AG08395 (cell line): ENCODE measurements at places on chromosomes 16 and 17.

GRCh38 chr17:49691677-49692191, 13.8 kb upstream of the SPOP start:
- DNase-seq: no peak

DNA sequence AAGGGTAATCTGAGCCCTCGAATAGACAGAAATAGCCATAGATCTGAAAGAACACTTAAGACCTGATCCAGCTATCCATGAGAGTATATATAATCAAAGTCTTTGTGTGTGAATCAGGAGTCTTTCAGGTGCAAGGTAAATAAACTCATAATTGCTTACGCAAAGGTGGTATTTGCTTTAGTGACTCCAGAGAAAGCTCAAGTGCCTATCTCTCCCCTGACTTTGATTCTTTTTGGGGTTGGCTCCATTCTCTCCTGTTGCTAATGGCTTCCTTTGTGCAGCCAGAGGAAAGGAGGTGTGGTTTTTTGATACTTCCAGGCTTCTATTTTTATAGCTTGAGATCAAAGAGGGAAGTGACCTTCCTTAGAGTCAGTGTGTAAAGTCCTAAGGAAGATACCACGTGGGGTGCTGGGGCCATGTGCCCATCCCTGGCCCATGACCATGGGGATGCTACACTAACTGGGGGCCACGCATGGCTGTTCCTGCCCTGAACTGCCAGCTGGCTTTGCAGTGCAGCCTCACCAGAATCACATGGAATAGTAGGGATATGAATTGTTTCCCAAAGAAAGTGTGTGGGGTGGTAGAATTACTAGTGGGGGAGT, 45.8 kb downstream of the TENT4B start:
- no peak for DNase-seq

DNA sequence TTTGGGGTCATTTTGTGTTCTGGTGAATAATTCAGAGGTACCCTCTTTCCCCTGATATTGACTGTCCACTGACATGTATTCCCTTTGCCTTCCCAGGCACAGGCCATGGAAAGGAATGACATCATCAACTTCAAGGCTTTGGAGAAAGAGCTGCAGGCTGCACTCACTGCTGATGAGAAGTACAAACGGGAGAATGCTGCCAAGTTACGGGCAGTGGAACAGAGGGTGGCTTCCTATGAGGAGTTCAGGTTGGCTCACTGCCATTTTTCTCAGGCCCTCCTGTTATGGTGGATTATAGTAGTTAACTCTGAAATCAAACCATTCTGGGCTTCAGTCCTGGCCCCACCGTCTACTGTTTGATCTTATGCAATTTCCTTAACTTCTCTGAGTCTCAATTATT, 1.6 kb upstream of the EFTUD2 start:
- peak; percentile 45 for DNase-seq

DNA sequence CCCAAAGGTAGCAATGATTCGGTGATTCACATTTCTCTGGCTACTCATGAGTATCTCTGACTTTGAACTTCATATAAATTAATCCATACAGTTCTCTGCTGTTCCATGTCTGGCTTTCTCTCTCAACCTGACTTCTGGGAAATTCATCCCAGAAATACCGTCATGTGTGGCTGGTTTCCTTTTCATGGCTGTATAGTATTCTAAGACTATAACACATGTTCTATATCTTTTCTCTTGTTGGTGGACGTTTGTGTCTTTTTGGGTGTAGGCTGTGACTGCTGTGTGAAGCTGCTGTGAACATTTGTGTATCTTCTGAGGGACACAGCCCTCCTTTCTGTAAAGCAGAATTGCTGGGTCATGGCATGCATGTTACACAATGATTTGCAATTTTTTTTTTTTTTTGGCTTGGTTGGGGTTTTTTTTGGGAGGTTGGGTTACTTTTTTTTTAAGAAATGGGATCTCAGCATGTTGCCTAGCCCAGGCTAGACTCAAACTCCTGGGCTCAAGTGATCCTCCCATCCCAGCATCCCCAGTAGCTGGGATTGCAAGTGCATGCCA, 6.3 kb downstream of the TTYH2 start:
- DNase-seq: no peak

- DNase-seq: no peak
Observed at GRCh38 chr17:59355030-59355701, 23.7 kb downstream of the YPEL2 start.

DNA sequence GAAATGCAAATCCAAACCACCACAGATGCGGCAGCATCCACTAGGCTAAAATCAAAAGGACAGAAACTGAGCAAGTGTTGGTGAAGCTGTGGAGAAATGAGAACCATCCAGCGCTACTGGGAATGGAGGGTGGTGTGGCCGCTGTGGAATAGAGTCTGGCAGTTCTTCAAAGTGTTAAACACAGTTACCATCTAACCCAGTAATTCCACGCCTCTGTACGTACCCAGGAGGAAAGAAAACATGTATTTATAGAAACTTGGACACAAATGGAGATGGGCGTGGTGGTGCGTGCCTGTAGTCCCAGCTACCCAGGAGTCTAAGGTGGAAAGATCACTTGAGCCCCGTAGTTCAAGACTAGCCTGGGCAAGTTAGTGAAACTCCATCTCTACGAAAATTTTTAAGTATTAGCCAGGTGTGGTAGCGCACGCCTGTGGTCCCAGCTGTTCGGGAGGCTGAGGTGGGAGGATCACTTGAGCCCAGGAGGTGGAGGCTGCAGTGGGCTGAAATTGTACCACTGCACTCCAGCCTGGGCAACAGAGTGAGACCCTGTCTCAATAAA, 11.6 kb downstream of the SLC25A10 start:
- DNase-seq: no peak

DNA sequence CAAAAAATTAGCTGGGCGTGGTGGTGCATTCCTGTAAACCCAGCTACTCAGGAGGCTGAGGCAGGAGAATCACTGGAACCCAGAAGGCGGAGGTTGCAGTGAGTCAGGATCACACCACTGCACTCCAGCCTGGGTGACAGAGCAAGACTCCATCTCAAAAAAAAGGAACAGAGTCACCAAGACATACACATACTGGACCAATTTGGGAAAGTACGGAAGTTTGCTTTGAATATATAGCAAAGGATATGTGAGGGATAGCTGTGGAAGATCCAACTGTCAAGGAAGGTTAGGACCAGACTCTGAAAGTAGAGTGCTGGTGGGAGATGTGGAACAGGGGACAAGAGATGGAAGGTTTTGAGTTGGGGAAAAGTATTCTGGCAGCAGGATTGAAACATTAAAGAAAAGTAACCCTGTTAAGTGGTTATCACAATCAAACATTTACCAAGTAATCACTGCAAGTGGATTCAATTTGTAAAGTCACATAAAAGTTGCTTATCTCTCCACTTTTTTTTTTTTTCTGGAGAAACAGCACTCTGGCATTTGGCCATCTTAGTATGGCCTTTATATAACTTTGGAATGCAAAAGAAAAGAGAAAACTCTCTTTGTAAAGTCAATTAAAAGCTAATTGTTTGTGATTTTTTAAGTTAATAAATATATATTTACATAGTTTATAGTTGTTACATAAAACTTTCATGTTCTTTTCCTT, 259.4 kb upstream of the TBX2 start:
- DNase-seq: no peak

GRCh38 chr16:69660166-69660565, 66.2 kb downstream of the NQO1 start:
- no peak for DNase-seq

GRCh38 chr17:34961093-34961911, at the start of the genes CCT6B and ZNF830:
Gene CCT6B, minus strand, starts transcription at chr17:34961460. Its CDS starts 67 bp downstream, at chr17:34961393.
Gene ZNF830, plus strand, starts transcription at chr17:34961540. Its CDS starts 27 bp downstream, at chr17:34961567.
- DNase-seq: peak; percentile 97

GRCh38 chr17:50259477-50260324, 14.6 kb upstream of the TMEM92 start:
- peak; percentile 34 for DNase-seq

GRCh38 chr16:30534368-30535105, at the start of gene ZNF747:
Gene ZNF747, minus strand, starts transcription at chr16:30534858. Its CDS starts 179 bp downstream, at chr16:30534679.
- peak; percentile 88 for DNase-seq

- DNase-seq: peak; percentile 20
Observed at GRCh38 chr17:8621585-8621984, 8.9 kb downstream of the MYH10 start.

- DNase-seq: peak; percentile 91
Observed at GRCh38 chr17:72151565-72152386, 31.0 kb downstream of the SOX9 start.

DNA sequence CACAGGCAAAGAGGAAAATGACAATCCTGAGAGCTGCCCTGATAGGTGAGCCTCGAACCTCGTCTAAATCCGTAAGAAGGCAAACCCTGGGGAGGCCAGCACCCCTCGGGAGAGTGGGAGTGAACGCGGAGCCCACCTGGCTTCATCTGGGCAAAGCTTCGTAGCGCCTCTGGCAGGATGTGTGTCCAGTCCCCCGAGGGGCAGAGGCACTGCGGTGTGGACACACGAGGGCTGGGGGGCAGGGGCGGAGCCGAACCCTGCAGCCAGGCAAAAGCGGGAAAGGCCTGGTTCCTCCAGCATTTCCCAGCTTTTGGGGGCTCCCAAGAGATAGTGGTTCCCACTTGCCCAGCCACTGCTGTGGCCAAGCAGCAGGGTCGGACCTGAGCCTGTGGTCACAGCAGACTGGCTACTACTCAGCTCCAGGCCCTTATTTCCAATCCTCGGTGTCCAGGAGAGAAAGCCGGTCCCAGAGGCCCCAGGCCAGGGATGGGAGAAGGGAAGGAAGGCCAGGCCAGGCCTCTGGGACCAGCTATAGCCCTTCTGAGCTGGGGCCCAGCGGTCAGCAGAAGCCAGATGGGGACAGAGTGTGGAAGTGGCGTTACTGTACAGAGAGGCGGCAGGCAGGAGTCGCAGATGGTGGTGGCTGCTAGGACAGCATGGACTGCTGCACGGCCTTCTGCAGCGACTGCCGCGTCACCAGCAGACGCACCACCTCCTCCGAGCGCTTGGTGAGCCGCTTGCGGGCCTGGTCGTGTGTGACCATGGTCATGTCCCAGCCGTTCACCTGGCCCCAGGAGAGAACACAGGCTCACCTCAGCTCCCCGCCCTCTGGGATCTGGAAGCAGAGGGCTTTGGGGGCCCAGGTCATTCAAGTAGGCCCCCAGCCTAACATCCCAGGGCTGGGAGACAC, 5.0 kb downstream of the TAX1BP3 start:
- DNase-seq: no peak

GRCh38 chr17:55757659-55758058, 6.8 kb downstream of the PCTP start:
- DNase-seq: no peak

- no peak for DNase-seq
Observed at GRCh38 chr17:61498042-61498994, 46.1 kb downstream of the TBX4 start.

DNA sequence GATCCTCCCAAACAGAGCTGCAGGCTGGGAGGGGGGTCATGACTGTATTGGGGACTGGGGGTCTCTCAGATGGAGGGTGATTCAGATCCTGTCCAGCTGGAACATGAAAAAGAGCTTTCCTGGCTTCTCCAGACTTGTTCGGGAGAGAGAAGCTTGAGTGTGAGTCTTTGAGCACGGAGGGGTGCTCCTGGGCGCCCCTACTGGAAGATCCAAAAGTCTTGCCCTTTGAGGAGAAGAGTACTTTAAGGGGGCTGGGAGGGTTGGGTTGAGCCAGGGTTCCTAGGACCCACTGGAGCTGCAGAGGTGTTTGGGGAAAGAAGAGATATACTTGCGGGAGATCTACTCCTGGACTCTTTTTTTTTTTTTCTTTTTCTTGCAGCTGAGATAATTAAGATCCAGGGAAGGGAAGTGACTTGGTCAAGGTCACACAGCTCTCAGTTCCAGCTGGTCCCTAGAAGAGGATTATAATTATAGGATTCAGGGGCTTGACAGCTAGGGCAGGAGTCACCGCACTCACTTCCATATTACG, 8.4 kb downstream of the RARA start:
- peak; percentile 64 for DNase-seq

DNA sequence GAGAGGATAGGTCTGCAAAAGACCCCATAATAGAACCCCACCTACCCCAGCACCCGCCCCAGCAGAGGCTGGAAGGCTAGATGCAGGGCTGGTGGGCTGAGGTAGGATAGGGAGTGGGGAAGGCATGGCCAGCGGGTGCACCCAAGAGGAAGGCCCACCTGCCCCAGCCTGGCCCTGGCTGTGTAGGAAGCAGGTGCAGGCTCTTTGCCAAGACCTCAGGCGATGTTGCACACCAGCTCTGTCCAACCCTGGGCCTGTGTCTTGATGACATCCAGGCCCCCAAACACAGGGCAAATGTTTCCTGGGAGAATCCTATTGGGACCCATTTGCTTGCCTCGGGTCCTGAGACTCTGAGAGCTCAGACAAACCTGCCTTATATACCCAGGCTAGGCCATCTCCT, 12.2 kb downstream of the UNC119 start:
- no peak for DNase-seq

GRCh38 chr17:82010575-82011525, 11.8 kb downstream of the CENPX start:
- no peak for DNase-seq

DNA sequence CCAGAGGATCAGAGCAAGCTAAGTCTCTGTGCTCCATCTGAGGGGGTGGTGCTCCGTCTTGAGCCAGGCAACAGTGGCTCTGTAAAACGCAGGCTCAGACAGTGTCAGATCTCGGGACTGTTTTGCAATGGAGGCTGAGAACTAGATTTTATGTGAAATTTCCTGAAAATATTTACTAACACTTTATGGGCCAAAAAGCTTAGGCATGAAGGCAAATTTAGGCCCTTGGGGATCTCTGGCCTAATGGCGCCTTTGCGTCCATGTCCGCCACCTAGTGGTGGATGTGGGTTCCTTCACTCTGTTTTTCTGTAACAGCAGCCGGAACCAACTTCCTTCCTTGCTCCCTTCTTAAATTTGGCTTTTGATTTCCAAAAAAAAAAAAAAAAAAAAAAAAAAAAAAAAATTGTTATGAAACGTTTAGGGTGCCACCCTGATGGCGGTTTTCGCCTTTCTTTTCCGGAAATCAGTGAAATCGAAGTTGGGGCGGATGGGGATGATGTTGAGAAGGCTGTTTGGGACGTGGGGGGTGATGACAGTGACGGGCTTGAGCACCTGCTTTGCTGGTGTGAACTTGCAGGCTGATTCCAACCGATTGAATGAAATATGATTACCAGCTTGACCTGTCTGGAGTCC, 14.0 kb upstream of the ELAC2 start:
- DNase-seq: peak; percentile 56

DNA sequence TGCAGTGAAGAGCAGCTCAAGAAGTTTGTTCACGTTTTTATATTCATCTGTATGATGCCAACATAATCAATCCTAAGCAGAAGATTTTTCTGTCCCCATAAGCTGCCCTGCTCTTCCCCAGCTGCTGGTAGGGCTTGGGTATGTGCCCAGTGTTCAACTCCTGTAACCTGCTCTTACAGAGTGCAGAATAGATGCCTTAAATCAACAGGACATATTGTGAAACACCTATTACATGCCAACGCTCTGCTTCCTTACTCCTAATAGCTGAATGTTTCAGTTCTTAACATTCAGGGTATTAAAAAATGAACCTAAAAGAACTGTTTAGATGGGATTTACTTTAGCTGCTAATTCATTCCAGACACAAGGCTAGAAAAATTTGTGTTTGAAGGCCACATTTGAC, 190.9 kb downstream of the HS3ST3A1 start:
- no peak for DNase-seq

GRCh38 chr17:51629232-51629631, 368.9 kb downstream of the UTP18 start:
- no peak for DNase-seq

DNA sequence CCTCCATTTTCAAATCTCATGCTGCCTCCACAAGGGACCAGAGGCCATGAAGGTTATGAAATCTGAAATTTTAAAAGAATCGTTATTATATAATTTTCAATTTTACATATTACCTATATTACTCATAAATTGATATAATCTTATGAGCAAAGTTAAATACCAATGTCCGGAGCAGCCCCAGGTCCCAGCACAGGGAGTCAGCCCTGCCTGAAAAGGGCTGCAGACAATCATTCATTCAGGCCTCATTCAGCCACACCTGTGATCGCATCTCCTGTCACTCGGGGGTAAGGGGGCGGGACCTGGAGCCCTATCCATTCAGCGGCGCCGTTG, 172.5 kb downstream of the AHSP start:
- DNase-seq: peak; percentile 70
